ENCODE measurements at places on chromosomes 4 and X.

GRCh38 chrX:150781677-150782076, 88.5 kb downstream of the MTMR1 start:
- DNase-seq, result no peak

GRCh38 chr4:4560136-4560535, 18.3 kb upstream of the STX18 start:
- DNase-seq, result no peak

- no peak for DNase-seq
These were observed 26.8 kb downstream of the SH3TC1 start for GRCh38 chr4:8225706-8226443.

- DNase-seq, result no peak
These were observed 21.9 kb downstream of the TRIML1 start for GRCh38 chr4:188161167-188161566.

DNA sequence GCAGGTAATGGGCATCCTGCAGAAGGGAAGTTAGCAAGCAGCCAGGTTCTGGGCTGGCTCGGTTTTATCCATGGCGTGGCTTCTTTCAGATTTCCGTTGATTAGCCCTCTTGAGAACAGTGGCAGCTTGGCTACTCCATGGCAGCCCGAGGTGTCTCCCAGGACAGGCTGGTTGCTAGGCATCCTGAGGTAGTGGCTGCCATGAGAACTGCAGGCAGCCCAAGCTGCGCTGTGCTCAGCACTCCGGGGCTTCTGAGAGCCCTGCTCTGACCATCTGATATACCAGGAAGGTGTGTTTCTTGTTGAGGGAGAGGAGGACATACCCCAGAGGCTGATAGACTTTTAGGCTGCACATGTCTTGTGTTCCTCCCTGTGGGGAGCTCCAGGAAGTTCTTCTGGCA, 253.4 kb upstream of the CASK start:
- DNase-seq, result no peak

GRCh38 chr4:6465955-6466354, 6.5 kb downstream of the PPP2R2C start:
- no peak for DNase-seq

GRCh38 chrX:44817029-44817428, 26.8 kb upstream of the DUSP21 start:
- no peak for DNase-seq

DNA sequence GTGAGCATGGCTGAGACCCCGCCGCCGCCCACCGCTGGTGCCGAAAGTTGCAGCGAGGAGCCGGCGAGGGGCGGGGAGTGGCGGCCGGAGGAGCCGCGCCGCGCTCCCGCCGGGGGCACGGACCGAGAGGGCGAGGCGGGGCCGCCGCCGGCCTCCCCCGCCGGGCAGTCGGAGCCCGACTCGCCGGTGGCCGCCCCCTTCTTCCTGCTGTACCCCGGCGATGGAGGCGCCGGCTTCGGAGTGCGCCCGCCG, 16.5 kb downstream of the UTP3 start:
- no peak for DNase-seq

GRCh38 chr4:185680617-185681016, 131.4 kb downstream of the SORBS2 start:
- DNase-seq, result no peak

- DNase-seq, result no peak
These were observed 2.4 kb upstream of the FTSJ1 start for GRCh38 chrX:48473704-48473990.

DNA sequence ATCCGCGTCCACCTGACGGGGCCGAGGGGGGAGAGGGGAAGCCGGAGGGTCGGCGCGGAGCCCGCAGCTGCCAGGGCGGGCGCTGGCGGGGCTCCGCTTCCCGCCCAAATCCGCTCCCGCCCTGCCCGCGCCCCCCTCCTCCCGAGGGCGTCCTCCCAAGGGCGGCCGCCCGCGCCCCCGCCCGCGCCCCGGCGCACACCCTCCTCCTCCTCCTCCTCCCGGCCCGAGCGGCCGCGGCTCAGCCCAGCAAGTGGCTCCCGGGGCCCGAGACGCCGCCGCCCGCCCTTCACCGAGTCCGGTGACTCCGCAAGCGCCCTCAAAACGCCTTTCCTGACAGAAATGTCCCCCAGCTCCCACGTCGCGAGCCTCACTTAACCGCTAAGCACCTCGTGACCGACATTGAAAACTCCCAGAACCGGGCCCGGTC, 487 bp downstream of the HMGB2 start:
- DNase-seq, result no peak

GRCh38 chr4:31104577-31104976, 384.4 kb downstream of the PCDH7 start:
- DNase-seq, result no peak

GRCh38 chr4:29002151-29002550, 1718.0 kb upstream of the PCDH7 start:
- DNase-seq, result no peak

GRCh38 chr4:3226467-3226866, 22.5 kb upstream of the MSANTD1 start:
- no peak for DNase-seq

- no peak for DNase-seq
These were observed 60.9 kb downstream of the BMP15 start for GRCh38 chrX:50971395-50971794.

DNA sequence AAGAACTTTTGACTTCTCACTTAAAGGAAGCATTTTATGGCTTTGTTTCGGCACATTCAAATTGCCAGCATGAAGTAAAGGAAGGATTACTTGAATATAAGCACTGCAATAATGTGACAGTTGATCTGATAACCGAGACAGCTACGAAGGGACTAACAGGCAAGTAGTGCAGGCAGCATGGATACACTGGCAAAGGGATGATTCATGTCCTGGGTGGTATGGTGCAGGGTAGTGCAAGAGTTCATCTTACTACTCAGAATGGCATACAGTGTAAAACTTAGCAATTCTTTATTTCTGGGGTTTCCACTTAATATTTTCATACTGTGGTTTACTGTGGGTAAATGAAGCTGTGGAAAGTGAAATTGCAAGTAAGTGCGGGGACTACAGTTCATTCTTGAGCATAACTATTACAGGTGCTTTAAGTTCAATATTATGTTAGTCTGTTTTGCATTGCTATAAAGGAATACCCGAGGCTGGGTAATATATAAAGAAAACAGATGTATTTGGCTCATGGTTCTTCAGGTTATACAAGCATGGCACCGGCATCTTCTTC, 611.8 kb downstream of the SPOCK3 start:
- DNase-seq, result no peak

DNA sequence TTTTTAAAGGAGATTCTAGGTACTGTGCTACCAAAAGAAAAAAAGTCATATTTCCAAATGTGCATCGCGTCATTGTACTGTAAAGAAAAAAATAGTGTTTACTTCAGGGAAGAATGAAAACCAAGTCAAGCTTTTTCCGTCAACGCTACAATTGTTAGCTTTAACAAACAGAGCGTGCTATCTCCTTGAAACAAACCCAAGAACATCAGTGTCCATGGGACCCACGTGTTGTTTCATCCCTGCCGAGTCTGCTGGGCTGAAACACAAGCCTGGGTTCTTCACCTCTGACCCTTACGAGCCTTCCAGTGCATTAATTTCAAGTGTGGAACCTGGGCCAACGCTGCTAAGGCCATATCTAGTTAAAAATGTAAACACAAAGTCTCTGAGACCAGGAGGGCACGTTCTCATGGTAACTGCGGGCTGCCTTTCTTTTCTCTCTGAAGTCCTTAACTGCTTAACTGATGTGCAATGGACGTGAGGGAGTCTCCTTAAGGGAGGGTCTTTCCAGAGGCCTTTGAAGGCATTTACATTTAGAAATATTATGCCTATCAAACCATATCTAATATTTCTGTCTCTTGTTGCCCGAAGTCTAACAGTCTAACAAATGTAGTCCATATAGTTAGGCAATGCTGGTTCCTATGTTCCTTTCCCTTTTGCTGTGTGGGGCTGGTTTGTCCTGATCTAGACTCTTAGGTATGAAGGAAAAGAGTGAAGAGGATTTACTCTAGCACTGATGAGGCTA, 36.3 kb downstream of the ING2 start:
- DNase-seq, result no peak

DNA sequence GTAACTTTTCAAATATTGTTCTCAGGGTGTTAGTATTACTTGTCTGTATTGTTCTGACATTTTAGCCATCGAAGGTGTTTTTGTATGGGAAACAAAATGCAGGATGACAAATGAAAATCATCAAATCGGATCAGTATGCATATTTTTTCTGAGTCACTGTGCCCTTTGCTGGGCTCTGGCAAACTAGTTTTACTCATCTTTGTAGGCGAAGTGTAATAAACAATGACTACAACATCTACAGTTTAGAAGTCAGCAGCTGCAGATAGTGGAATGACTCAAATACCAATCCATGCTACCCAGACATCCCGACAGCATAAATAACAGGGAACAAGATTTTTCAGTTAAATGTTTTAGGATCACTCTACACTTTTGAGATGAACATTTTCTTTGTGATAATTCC, 557.3 kb upstream of the TENM3 start:
- no peak for DNase-seq

DNA sequence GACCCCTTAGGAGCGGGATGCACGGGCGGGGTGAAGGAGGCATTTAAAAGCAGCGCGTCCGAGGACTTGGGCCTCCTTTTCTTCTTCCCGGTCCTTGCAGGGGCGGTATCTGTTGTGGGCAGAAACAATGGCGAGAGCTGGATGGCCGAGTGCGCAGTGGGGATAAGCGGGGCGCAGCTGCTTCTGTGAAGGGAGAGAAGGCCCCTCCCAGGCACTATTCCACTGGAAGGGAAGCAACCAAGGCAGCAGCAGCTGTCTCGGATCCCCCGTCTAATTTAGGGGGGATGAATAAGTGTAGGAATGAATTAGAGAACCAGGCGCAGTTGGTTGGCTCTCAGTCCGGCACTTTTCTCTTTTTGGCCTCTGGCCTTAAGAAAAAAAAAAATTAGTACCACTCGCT, 995 bp downstream of the SMARCA5 start:
- DNase-seq, result peak; percentile 10

DNA sequence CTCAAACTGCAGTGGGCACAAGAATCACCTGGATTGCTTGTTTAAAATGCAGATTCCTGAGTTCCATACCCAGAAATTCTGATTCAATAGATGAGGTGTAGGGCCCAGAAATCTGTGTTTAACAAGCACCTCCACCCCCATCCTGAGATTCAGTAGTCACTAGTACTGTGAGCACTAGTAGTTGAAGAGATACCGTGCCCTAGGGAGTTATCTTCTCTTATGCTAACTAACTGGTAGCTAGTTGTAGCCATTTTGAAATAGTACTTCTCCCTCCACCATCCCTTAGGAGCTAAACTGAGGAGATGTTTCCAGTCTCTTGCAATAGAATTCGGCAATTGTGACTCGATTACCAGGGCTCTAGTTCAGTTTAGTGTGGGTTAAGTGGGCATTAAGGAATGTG, 18.4 kb downstream of the KLHL34 start:
- DNase-seq, result no peak

- DNase-seq, result no peak
These were observed 126.9 kb downstream of the MFAP3L start for GRCh38 chr4:169899295-169899694.

DNA sequence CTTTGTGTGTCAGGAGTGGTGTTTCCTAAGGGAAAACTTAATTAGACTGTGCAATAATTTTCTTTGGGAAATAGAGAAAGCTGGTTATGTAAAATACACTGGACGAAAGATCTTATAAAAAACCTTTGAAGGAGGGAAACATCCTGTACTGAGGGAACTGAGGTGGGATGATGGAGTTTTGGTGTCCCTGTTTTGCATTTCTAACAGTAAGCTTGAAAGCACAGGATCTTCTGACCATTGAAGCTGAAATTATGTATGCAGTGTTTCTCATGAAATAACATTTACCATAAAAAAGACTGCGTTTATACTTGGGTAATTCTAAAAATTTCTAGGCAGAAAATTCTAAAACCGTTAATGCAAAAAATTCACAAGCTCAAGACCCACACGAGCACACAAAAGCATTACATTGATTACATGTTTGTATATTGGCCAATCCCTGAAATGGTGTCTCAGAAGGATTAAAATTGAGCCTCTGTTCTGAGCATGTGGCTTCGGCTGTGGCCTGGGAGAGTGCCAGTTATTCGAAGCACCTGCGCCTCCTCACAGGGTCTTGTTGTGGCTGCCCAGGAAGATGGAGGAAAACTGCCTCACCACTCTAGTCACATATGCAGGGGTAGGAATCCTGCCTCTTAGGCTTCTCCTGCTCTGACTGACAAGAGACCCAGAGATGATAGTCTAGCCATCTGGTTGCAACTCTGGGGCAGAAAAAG, 49.5 kb downstream of the JADE3 start:
- DNase-seq, result no peak

DNA sequence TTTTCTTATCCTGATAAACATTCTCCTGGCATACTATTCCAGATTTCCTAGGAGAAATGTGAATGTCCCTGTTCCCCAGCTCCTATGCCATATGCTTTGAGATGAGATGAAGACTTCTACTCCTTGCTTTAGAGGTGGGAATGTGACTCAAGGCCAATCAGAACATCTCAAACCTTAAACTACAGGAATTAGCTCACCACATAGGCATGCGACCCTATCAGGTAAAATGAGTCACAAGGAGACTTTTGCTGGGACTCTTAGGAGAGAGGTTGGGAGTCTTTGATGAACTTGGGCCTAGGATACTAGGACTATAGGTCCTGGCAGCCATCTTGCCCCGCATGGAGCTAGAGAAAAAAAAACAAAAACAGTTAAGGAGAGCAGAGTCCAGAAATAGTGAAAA, 5.8 kb upstream of the USO1 start:
- no peak for DNase-seq

- no peak for DNase-seq
These were observed 824.7 kb upstream of the TENM3 start for GRCh38 chr4:181418496-181418895.

DNA sequence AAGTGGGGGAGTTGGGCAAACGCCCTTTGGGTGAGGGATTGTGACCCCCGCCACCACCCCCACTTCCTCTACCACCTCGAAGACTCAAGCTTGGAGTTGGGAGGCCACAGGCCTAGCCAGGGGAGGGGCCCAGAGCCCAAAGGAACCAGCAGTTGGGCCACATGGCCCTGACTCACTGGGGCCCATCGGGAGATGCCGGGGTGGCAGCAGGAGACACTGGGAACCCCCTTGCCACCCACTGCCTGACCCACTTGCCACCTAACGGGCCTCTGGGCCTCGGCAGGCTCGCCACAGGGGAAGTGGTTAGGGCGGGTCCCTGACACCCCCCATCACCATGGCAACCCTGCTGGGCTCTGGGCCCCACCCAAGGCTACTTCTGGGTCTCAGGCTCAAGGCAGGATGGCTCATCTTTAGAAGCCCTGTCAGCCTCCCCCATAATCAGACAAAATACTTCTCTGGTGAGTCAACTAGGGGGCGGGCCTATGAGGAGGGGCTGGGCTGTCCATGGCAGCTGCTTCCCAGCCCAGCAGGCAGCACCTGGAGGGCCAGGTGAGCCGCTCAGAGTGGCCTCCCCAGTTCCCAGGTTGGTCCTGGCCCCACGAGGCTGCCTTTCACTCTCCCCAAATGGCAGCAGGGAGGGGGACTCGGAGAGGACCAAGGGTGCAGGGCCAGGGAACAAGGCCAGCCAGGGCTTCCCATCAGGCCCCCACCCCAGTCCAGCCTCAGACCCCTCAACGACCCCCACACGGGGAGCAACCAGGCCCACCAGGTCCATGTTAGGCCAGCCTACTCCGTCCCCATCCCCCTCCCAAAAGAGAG, 5.6 kb downstream of the FLNA start:
- DNase-seq, result peak; percentile 96

All from stimulated activated CD8-positive, alpha-beta memory T cell treated with anti-CD3 and anti-CD28 coated beads, Interleukin-15, amount 100 ng/mL, for 48 hours (primary cell).